ENCODE measurements at places on chromosomes 3 and 15.

DNA sequence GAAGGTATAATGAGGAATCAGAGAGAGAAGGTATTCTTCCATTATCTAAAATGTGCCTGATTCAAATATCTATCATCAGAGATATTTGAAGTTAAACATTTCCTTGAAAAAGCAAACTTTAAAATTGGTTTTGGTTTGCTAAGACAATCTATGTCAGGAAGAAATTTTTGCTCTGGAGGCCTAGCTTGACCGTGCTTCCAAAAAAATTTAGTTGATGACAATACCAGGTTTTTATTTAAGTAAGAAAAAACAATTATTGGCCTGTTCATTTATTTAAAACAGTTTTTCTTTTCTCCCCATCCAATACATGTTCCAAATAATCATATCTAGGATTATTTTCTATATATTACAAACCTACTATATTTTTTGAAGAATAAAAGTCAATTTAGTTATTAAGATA lies 75.3 kb downstream of the OTOL1 start:
- no peak for DNase-seq

DNA sequence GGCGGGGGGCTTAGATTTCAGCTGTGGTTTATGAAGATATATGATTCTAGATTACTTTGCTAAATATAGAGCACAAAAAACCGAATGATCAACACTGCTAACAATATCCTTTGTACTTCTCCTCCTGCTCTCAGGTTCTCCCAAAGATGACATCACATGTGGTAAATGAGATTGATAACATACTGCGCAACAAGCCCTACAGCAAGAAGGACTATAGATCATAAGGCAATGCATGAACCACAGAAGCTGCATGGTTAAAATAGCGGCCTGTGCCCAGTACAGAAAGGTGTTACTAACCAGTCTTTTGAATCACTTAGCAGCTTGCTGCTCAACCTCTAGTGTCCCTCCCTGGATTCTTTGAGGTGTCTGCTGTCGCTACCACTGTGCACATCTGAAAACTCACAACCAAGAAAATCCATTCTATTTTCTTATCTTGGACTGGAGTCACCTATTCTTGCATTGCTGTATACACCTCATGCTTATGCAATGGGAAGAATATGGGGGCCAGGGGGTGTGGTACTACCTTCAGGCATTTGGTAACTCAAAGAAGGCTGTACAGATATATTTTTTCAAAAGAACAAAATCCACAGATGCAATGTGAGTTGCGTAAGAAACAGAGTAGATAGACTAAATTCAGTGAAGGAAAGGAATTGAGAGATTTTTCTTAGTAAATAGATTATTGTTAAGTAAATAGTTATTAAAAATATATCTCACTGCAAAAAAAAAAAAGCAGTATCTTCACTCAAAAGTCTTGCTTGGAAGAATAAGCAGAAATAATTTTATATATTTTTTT lies 18.2 kb downstream of the SSR3 start:
- DNase-seq = no peak

DNA sequence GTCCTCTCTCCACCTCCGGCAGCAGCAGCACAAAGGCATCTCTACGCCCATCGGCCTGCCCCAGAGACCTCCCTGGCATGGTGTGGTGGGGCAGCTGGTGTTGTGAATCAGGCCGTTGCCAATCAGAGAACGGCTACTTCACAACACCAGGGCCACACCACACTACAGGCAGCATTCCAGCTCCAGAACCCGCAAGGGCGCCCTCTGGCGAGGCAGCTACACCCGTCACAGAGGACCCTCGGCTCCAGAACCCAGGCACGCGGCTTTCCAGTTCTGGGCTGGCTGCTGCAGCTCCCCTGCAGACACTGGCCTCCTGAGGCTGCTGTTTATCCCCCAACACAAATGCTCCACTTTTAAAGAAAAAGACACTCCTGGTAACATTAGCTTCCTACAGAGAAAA lies 127.5 kb upstream of the TOPAZ1 start:
- no peak for DNase-seq

- DNase-seq = no peak
Measured at GRCh38 chr3:55162031-55162795, 234.4 kb upstream of the LRTM1 start.

- no peak for DNase-seq
Measured at GRCh38 chr3:130529486-130530215, 12.7 kb downstream of the COL6A6 start.

- no peak for DNase-seq
Measured at GRCh38 chr3:126078866-126079265, 5.1 kb downstream of the SLC41A3 start.

DNA sequence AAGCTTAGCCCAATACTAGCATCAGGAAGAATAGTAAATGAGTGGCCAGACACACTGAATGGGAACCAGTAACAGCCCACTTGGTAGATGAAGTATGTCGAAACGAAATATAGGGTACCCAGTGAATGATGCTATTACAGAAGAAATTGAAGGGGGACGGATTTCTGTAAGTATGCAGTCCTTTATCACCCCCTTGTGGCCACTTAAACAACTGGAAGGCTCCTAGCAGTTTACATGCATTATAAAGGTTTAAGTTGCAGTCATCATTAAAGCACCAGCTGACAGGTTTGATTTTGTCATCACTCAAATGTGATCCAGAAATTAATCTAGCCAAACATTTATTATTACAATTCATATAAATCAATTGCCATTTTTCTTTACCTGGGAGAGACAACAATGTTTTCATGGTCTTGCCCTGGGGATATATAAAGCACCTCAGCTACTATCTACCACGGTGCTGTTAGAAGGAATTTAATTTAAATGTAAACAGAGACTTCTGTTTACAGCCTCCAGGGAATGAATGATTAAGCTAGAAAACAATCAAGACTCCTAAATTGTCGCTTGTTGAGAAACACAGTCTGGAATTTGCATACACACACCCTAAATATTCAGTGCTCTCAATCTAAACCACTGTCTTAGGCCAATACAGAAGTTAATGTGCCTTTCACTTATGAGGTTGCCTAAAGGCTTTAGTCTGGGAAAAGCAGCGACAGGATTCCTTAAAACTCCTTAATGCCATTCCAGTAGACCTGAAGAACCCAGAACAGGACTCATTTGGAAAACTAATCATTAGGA lies 7.8 kb downstream of the EIF1B start:
- DNase-seq = peak; percentile 24

DNA sequence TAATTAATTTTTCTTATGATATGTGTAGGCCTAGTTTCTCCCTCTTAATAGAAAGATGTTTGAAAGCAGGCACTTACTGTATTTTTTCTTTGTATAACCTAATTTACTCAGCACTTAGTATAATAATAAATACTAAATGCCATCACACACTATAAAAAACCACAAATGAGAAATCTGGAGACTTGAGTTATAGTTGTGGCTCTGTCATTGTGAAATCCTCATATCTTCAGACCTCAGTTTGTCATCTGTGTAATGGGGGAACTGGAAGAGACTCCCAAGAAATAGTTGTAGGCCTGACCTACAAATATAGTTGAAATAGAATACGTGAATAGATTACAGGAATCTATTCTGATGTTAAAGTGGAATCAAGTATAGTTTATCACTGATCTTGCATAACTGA lies 287.6 kb upstream of the DPH6 start:
- DNase-seq = no peak

GRCh38 chr3:161430307-161430706 lies 59.0 kb upstream of the SPTSSB start:
- no peak for DNase-seq
